Cerebellum (tissue), 4 donors: ENCODE measurements at places on chromosomes 7 and 10. TPM values are rescaled to one million over a fixed set of nuclear protein-coding genes. Genes with fewer than 3 reads are reported as not detected.

Gene GLI3
- total RNA-seq: 11.6 TPM

Gene CPVL
- total RNA-seq: 7.8 TPM

Gene H2BK1
- total RNA-seq: not detected

Gene SLC13A1
- not detected for total RNA-seq

DNA sequence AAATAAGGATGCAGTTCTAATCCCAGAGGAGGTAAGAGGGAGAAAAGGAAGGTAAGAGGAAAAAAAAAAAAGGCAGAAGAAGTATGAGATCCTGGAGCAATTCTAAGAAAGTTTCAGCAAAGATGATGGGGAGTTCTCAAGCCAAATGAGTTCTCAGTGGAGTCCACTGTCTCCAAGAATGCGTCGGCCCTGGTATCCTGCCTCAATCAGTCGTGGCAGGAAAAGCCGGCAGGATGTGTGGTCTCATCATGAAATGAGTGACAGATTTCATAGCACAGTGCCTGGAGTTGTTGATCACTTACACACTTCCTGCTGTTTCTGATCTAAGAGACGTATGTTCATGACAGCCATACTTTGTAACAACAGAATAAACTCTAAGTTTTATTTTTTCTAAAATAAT is 554.9 kb downstream of the NXPH1 start:
- DNase-seq: no peak

- DNase-seq: no peak
These were observed 7.0 kb downstream of the POLR2J start for GRCh38 chr7:102471791-102472125.

GRCh38 chr10:90924552-90924951 is 3.7 kb upstream of the ANKRD1 start:
- DNase-seq: no peak
